ENCODE measurements at places on chromosomes 7 and 10. TPM values are rescaled to one million over a fixed set of nuclear protein-coding genes. Genes with fewer than 3 reads are reported as not detected.

GRCh38 chr7:103919272-103919868 lies 70.1 kb downstream of the RELN start:
- no peak overlapping the region for H3K27ac ChIP-seq
- no peaks in the 10 kb centered on the region for H3K36me3 ChIP-seq
- peaks cover 7% of the 10 kb centered on the region for H3K27me3 ChIP-seq
- no peak for DNase-seq
- no peak overlapping the region for H3K4me3 ChIP-seq

- DNase-seq: peak; percentile 23
- peaks cover 26% of the 10 kb centered on the region for H3K27me3 ChIP-seq
- H3K4me1 ChIP-seq: no peaks in the 10 kb centered on the region
- no peak overlapping the region for H3K4me3 ChIP-seq
- H3K36me3 ChIP-seq: no peaks in the 10 kb centered on the region
- H3K27ac ChIP-seq: no peak overlapping the region
Measured at GRCh38 chr7:130721486-130722277, 12.3 kb downstream of the KLF14 start.

DNA sequence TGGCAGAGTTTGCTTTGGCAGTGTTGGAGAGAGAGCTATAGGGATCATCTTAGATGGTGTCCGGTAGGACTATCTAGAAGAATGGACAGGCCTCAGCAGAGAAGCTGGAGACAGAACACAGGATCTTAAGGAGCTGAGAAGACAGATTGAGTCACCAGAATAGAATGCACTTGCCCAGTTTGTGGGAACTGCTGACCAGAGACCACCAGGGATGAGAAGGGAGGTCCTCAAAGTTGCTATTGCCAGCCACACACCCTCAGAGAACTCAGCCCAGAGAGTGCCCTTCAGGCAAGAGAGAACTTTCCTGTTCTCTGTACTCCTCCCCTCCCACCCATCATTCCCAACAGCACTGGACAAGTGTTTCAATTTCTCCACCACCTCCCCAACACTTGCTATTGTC lies 25.3 kb upstream of the GALNT11 start:
- peaks cover 24% of the 10 kb centered on the region for H3K27me3 ChIP-seq
- DNase-seq: no peak
- H3K27ac ChIP-seq: no peak overlapping the region
- no peak overlapping the region for H3K4me3 ChIP-seq
- H3K36me3 ChIP-seq: no peaks in the 10 kb centered on the region
- H3K4me1 ChIP-seq: no peaks in the 10 kb centered on the region

DNA sequence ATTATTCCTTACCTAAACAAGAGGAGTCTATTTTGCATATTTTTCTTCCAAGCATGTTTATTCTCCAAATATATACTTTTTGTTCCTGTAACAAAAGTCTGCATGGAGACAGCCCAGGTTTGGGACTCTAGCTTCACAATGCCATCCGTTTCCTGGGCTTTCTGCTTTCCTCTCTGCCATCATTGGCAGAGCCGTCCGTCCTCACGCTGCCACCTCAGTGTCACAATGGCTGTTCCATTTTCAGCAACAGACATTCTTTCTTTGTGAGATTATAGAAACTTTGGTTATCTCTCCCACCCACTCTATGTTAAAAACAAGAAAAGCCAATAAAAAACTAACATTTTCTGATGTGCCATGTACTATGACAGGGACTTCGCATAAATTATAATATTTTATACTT lies 825.2 kb downstream of the REEP3 start:
- no peak overlapping the region for H3K27ac ChIP-seq
- DNase-seq: no peak
- no peaks in the 10 kb centered on the region for H3K4me1 ChIP-seq
- H3K4me3 ChIP-seq: no peak overlapping the region
- H3K27me3 ChIP-seq: no peaks in the 10 kb centered on the region

GRCh38 chr7:21543528-21544302 lies 876 bp downstream of the DNAH11 start:
- H3K4me1 ChIP-seq: peaks cover 12% of the 10 kb centered on the region
- H3K27me3 ChIP-seq: peaks cover 74% of the 10 kb centered on the region
- peak overlapping the region; percentile 73 for H3K4me3 ChIP-seq
- H3K36me3 ChIP-seq: no peaks in the 10 kb centered on the region
- DNase-seq: peak; percentile 17

GRCh38 chr7:143422033-143422432 lies 13.4 kb upstream of the EPHA1 start:
- no peak overlapping the region for H3K4me3 ChIP-seq
- peaks cover 7% of the 10 kb centered on the region for H3K4me1 ChIP-seq
- H3K27ac ChIP-seq: no peak overlapping the region
- no peak for DNase-seq

DNA sequence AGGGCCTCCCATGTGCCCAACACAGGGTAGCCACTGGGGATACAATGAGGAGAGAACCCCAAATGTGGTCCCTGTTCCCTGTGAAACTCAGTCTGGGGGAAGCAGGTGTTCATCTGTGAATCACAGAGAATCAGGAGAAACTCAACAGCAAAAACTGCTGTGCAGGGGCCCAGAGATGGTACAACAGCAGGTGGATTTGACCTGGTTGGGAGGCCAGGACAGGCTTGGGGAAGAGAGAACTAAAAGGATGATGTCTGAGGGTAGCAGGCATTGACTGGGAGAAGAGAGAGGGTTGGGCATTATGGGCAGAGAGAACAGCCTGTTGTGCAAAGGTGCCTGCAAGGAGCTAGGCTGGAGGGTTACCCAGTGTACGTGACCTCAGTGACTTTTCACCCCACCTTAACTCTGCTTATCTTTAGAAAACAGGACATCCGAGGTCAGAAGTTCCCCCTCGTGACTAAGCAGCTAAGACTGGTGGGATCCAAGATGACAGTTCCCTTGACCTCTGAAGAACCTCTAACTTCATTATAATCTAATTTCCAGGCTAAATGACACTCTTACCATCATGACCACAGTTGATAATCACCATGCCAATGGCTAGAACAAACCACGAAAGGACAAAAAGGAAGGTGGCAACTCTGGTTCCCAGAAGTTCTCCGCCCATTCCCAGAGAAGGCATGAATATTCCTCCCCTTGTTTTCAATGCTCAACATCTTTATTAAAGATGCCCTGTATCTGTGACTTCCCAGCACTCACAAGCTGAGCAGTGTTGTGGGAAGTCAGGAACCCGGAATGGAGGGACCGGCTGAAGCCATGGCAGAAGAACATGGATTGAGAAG lies 5.1 kb upstream of the ADAMTS14 start:
- peaks cover 11% of the 10 kb centered on the region for H3K4me1 ChIP-seq
- H3K27me3 ChIP-seq: peaks cover 20% of the 10 kb centered on the region
- DNase-seq: no peak
- no peaks in the 10 kb centered on the region for H3K36me3 ChIP-seq
- no peak overlapping the region for H3K4me3 ChIP-seq
- H3K27ac ChIP-seq: no peak overlapping the region

- peak; percentile 89 for DNase-seq
- peak within 1 kb of the TSS; percentile 78 for H3K27ac ChIP-seq
- H3K4me3 ChIP-seq: peak within 1 kb of the TSS; percentile 91
- H3K4me1 ChIP-seq: peaks cover 40% of the 10 kb centered on the region
- peaks cover 36% of the 10 kb centered on the region for H3K36me3 ChIP-seq
Measured at GRCh38 chr7:36389371-36390198, at the start of gene ANLN. Gene ANLN (plus strand): TSS chr7:36389862. CDS start chr7:36390027, 165 bp downstream.

DNA sequence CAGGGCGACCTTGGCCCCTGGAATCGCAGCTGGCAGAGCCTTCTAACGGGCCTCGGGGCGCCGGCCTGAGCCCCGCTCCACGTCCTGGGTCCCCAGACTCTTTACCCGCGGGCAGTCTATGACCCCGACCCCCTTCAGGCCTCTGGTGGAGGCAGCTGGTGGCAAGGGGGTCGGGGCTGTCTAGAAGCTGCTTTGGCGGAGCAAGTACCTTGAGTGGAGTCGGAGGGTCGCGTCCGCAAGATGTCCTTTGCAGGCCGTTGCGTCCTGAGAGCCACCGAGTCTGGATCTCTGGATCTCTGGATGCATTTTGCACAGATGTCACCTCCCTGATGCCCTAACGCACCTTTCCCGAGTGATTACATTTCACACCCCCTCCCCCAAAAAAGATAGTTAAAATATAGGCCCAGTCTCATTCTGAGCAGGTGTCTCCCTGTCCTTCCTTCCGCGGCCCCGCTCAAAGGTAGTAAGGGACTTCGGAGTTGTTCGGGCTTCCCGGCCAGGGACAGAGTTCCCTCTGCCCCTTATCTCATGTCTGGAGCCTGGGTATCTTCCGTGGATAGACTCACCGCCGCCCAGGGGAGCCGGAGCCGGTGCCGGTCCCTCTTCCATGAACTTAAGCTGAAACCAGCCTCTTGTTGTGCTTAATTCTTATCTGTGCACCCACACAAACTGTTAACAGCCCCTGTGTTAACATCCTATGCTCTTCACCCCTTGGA lies 457 bp downstream of the ACADSB start:
- peak overlapping the region; percentile 93 for H3K4me3 ChIP-seq
- H3K27me3 ChIP-seq: no peaks in the 10 kb centered on the region
- H3K36me3 ChIP-seq: peaks cover 11% of the 10 kb centered on the region
- DNase-seq: peak; percentile 21

DNA sequence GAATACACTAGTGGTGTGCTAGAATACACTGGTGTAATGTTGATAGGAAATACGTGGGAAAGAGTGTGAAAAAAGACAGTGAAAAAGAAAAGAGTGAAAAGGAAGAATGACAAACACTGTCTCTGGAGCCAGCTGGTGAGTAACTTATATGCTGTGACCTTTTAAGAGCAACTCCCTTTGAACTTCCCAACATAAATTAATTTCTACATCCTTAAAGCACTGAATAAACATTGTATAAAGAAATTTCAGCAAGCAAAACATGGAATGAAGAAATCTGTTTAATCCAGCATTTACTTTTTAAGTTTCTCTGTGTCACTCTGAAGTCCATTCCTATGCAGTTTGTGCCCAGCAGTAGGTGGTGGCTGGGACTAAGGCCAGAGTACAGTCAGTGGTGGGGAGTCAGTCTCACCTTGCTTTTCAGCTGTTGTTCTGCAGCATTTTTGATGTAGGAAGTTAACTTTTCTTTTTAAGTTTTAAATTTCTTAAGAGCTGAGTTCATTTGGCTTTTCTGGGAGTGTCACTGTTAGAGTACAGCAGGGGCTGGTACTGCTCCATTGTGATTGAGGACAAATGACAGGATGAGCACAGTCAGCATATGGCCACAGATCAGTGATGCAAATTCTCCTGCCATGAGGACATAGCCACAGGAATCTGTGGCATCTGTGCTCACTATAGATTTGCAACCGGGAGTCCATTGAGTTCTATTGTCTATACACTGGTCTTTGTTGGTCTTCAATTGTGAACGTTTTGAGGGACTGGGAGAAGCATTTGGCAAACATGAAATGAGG lies 321.8 kb downstream of the ZNF248 start:
- no peaks in the 10 kb centered on the region for H3K36me3 ChIP-seq
- H3K27me3 ChIP-seq: no peaks in the 10 kb centered on the region
- no peak for DNase-seq

GRCh38 chr10:77319557-77319956 lies 318.1 kb downstream of the KCNMA1 start:
- H3K4me3 ChIP-seq: no peak overlapping the region
- no peaks in the 10 kb centered on the region for H3K36me3 ChIP-seq

GRCh38 chr7:35908331-35909216 lies 107.7 kb downstream of the SEPTIN7 start:
- peaks cover 2% of the 10 kb centered on the region for H3K4me1 ChIP-seq
- no peaks in the 10 kb centered on the region for H3K27me3 ChIP-seq
- H3K4me3 ChIP-seq: no peak overlapping the region
- H3K36me3 ChIP-seq: peaks cover 36% of the 10 kb centered on the region

- no peaks in the 10 kb centered on the region for H3K27me3 ChIP-seq
- no peaks in the 10 kb centered on the region for H3K36me3 ChIP-seq
- no peak for DNase-seq
- H3K4me3 ChIP-seq: no peak overlapping the region
- no peak overlapping the region for H3K27ac ChIP-seq
Measured at GRCh38 chr7:17207220-17207619, 91.2 kb upstream of the AHR start.

GRCh38 chr7:151432658-151433521 lies 7.1 kb downstream of the CRYGN start:
- no peak overlapping the region for H3K4me3 ChIP-seq
- no peaks in the 10 kb centered on the region for H3K36me3 ChIP-seq
- no peaks in the 10 kb centered on the region for H3K27me3 ChIP-seq
- DNase-seq: peak; percentile 71

- no peak for DNase-seq
- no peaks in the 10 kb centered on the region for H3K36me3 ChIP-seq
- peaks cover 7% of the 10 kb centered on the region for H3K4me1 ChIP-seq
- H3K4me3 ChIP-seq: no peak overlapping the region
- H3K27me3 ChIP-seq: no peaks in the 10 kb centered on the region
Measured at GRCh38 chr10:74733612-74734011, 92.8 kb upstream of the KAT6B start.

GRCh38 chr7:151592868-151593486 lies 73.3 kb upstream of the RHEB start:
- H3K27ac ChIP-seq: no peak overlapping the region
- no peaks in the 10 kb centered on the region for H3K4me1 ChIP-seq
- no peak for DNase-seq
- no peaks in the 10 kb centered on the region for H3K27me3 ChIP-seq
- no peaks in the 10 kb centered on the region for H3K36me3 ChIP-seq
- no peak overlapping the region for H3K4me3 ChIP-seq

DNA sequence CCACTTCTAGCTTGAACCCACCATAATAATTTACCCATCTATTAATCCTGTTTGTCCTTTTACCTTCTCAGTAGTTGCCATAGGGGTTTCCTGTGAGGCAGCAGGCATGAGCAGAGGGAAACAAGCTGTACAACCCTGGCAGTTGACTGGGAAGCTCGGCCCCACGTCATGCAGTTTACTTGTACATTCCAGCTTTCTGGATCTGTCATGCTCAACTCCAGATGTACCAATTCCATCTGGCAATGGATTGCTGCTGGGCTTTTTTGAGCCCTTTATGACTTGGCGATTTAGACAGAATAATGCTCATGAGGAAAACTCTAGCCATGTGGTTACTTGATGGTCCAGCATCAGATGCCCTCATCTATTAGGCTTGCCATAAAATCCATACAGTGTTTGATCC lies 112.5 kb downstream of the GNAI1 start:
- H3K4me3 ChIP-seq: no peak overlapping the region
- H3K27ac ChIP-seq: no peak overlapping the region
- DNase-seq: no peak
- no peaks in the 10 kb centered on the region for H3K36me3 ChIP-seq

- H3K27me3 ChIP-seq: no peaks in the 10 kb centered on the region
- DNase-seq: peak; percentile 47
- H3K4me1 ChIP-seq: peaks cover 15% of the 10 kb centered on the region
Measured at GRCh38 chr10:31759124-31759798, 169.4 kb downstream of the ARHGAP12 start.

DNA sequence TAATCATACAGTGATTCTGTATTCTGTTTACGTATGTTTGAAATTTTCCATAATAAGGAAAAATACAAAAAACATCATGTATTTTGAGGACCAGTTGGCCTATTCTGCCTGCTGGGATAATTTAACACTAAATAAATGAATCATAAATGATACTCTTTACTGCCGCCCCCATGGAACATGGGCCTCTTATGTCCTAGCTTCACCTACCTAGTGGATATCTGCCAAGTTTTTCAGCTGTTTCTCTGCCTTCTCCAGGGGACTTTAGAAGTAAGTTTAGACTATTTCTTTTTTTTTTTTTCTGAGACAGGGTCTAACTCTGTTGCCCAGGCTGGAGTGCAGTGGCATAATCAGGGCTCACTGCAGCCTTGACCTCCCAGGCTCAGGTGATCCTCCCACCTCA lies 10.4 kb downstream of the NFE2L3 start:
- H3K27me3 ChIP-seq: no peaks in the 10 kb centered on the region
- H3K27ac ChIP-seq: no peak overlapping the region
- H3K4me3 ChIP-seq: no peak overlapping the region
- DNase-seq: no peak

The PRTFDC1 gene
- 1.4 TPM for total RNA-seq

The GRM3 gene
- total RNA-seq: not detected

The ATRNL1 gene
- total RNA-seq: 0.55 TPM

The TLX1 gene
- not detected for total RNA-seq

The PVRIG gene
- 71.8 TPM for total RNA-seq

The ITIH5 gene
- not detected for total RNA-seq

The FANK1 gene
- total RNA-seq: 0.63 TPM

The CLEC2L gene
- not detected for total RNA-seq

The CDC14C gene
- total RNA-seq: not detected

Data from activated CD4-positive, alpha-beta memory T cell treated with anti-CD3 and anti-CD28 coated beads, Interleukin-2, amount 10 ng/mL, durations not matched to agents 7 days and 5 days (primary cell).